ENCODE measurements at places on chromosomes 2 and 18.

DNA sequence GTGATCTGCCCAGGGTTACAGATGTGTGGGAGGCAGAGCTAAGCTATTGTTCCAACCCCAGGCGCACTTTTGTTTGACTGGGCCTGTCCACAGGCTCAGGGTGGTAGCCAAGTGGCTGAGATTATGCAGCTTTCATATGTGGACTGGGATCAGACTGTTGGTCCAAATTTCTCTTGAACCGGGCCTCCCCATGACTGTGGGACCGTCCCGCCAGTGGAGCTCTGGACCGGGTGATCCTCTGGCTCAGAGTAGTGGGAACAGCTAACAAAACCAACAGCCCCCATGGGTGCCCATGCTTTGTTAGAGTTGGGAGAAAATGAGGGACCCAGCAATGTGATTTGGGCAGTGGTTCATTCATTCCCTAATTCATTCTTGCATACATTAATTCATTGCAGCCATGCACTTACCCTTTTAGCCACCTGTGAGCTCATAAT lies 86.8 kb upstream of the HS6ST1 start:
- no peak for DNase-seq

DNA sequence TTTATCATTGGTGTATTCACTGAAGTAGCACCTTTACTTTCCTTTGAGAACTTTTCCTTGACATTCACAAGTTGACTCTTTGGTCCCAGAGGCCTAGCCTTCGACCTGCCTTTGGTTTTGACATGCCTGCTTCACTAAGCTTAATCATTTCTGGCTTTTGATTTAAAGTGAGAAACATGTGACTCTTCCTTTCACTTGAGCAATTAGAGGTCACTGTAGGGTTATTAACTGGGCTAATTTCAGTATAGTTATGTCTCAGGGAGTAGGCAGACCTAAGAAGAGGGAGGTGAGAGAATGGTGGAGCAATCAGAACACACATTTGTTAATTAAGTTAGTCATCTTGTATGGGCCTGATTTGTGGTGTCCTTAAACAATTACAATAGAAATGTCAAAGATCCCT lies 1040.7 kb upstream of the SLC39A10 start:
- DNase-seq, result no peak

- no peak for DNase-seq
Observed at GRCh38 chr2:41600460-41600859, 447.4 kb upstream of the PKDCC start.

- DNase-seq, result no peak
Observed at GRCh38 chr18:74803117-74803516, 205.4 kb downstream of the ZNF407 start.

GRCh38 chr2:54514822-54515569 lies 58.9 kb downstream of the SPTBN1 start:
- DNase-seq, result no peak

DNA sequence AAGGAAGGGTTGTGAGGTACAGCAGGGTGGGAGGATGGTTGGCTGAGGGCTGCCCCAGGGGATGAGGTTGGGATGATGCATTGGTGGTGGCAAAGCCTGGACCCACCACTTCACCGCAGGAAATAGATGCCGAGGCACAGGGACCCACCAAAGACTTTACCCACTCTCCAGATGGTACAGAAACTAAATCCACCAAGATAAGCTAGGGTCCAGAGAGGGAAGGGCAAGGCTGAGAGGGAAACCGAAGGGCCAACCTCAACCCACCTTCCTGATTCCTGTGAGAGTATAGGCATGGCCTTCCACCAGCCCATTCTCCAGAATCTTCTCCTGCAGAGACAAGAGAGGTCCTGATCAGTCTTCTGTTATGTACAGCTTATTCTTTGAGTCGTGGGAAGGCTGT lies 18.1 kb downstream of the CAPN14 start:
- DNase-seq, result no peak

DNA sequence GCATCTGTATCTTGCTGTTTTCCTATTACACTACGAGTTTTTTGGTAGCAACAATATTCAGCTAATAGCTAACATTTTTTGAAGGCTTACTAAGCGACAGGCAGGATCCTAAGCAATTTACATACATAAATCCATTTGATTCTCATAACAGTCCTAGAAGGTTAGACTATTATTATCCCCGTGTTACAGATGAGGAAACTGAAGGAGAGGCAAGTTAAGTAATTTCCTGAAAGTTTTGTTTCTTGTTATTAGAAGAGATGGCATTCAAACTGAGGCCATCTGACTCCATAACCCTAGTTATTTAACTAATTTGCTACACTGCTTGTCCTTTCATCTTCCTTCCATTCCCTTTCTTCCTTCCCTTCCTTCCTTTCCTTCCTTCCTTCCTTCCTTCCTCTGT lies 68.2 kb downstream of the PDE1A start:
- no peak for DNase-seq

GRCh38 chr2:28336264-28336980 lies 56.2 kb upstream of the FOSL2 start:
- no peak for DNase-seq

DNA sequence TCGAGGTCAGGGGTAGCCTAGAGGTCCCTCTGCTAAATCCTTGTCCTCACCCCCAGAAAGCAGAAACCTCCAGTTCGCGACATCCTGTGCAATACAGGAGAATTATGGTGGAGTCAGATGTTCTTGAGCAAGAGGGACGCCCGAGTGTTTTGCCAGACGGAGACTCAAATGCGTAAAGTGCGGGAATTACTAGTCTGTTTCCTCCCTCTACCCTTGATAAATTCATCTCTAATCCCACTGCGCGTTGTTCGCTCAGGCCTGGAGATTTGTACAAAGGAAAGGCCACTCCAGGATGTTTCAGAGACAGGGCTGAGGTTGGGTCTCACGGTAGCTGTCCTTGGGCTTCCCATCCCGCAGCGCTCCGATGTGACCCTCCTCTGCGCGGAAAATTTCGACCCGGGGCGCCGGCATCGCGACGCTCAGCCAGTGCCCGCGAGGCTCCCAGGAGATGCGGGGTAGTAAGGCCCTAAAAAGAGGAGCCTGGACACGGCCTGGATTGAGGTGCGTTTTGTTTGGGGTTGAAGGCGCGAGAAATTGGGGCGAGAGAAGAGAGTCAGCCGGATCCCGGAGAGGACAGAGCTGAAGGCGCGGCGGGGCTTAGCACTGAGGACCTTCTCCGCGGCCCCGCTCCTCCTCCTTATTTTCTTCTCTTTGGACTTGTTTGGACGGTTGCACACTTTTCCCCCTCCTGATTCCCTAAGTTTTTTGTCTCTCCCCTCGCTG lies 2.6 kb upstream of the NEUROD1 start:
- DNase-seq, result no peak

DNA sequence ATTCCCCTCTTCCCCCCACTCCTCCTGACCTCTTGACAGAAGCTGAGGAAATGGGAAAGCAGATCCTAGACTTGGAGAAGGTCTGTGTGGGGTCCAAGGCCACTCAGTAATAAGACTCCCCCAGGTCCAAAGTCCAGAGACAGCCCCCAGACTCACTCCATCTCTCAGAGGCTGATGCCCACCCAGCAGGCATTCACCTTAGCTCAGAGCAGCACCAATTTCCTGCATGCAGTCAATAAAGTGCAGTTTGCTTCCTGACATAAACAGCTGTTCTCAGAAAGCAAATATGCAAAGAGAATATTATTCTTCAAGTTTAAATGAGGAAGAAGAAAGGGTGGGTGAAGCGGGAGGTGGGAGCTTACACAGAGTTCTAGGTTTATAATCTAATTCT lies 84.1 kb upstream of the RTN4 start:
- no peak for DNase-seq

DNA sequence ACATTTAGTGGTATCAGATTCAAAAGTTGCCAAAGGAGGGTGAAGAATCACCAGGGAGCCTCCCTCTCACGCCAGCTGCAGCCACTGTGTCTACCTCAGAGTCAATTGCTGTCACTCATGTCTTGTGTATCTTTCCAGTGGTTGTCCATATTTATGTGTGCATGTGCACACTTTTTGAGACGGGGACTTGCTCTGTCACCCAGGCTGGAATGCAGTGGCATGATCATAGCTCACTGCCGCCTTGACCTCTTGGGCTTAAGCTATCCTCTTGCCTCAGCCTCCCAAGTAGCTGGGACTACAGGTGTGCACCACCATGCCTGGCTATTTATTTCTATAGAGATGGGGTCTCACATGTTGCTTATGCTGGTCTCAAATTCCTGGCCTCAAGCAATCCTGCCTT lies 4.0 kb downstream of the MOCOS start:
- no peak for DNase-seq

GRCh38 chr2:16640001-16640700 lies 25.5 kb downstream of the CYRIA start:
- no peak for DNase-seq

GRCh38 chr2:161238265-161238559 lies 70.0 kb upstream of the PSMD14 start:
- no peak for DNase-seq
